NCI-H510A treated with DMSO at 0.1 percent for 48 hours (cell line): ENCODE measurements at places on chromosomes 2 and 18.

DNA sequence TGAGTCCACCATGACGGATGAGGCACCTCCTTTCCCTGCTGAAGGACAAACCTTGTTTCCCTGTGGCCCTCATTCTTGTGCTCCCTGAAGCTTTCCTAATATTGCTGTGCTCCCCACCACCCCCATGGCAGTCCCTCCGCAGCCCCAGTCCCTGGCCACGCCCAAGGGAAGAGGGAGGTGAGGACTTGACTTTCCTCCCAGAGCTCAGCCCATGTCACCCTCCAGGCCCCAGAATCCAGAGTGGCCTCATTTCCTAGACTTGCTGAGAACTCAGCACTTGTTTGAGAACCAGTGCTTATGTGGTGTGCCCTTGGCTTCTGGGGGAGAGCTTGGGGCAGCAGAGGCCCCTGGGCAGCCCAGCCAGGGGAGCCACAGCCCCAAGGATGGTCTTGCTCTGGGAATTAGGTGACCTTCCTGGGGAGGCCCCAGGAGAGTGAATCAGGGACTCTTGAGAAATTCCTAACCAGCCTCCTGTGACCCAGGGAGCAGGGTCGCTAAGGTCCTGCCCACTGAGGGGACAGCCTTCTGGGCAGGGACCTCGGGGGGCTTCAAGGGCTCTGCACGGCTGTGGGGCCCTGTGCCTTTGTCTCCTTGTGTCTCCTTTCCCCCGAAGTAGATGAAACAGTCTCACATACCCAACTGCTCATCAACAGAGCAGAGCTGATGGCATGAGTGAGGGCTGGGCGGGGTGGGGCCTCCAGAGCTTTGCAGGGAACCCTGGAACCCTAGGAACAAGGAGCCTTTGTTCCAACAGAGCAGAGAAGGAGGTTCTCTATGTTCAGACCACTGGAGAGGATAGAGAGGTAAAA lies 27.9 kb downstream of the PSD4 start:
- no peak for DNase-seq

- DNase-seq, result no peak
Measured at GRCh38 chr2:81363800-81364199, 1059.2 kb upstream of the LRRTM1 start.

- no peak for DNase-seq
Measured at GRCh38 chr2:42042631-42043355, 5.0 kb upstream of the PKDCC start.

GRCh38 chr18:63078471-63078870 lies 241.1 kb downstream of the BCL2 start:
- no peak for DNase-seq

GRCh38 chr2:210818473-210818872 lies 262.1 kb downstream of the CPS1 start:
- no peak for DNase-seq

DNA sequence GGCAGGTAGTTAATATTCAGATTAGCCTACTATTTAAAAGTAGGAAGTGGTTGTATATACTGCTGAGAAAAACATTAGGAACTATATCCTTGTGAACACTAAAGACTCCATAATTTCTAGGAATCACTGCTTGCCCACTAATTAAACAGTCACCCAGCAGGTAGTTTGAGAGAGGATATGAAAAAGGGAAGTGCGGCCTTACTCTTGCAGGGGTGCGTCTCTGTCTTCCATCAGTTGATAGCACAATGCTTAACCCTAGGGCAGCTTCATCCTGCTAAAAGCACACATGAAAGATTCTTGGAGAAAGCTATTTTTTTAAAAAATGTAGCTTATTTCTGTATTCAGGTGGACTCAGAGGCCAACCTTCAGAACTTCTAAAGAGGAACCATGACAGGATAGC lies 53.1 kb upstream of the ATP5MC3 start:
- no peak for DNase-seq

DNA sequence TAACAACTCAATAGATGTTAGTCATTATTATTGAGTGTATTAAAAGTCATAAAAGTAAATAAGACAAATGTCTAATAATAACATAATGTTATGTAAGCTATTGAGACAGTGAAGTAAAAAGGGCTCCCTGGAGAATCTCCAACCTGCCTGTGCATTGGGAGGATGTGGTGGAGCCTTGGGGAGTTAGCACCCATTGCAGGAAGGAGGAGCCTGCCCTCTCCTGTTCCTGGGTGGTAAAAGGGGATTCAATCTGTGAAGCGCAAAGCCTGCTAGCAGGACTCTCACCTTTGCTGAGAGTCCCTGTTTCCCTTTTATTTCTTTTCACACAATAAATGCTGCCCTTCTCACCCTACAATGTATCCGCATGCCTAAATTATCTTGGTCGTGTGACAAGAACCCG lies 206.1 kb downstream of the RAB3GAP1 start:
- DNase-seq, result no peak

DNA sequence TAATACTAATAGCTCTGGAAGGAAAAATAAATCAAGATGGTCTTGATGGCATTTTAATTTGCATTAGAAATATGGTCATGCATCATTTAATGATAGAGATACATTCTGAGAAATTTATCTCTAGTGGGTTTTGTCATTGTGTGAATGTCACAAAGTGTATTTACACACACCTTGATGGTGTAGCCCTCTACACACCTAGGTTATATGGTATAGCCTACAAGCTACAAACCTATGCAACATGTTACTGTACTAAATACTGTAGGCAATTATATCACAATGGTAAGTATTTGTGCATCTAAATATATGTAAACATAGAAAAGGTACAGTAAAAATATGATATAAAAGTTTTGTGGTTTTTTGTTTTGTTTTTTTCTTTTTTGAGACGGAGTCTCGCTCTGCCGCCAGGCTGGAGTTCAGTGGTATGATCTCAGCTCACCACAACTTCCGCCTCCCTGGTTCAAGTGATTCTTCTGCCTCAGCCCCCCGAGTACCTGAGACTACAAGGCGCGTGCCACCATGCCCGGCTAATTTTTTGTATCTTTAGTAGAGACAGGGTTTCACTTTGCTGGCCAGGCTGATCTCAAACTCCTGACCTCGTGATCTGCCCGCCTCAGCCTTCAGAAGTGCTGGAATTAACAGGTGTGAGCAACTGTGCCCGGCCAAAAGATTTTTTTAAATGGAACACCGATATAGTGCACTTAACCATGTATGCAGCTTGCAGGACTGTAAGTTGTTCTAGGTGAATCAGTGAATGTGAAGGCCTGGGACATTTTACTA lies 83.7 kb upstream of the UBXN4 start:
- DNase-seq, result no peak

GRCh38 chr2:187118331-187119099 lies 269.5 kb upstream of the ZSWIM2 start:
- DNase-seq, result no peak

DNA sequence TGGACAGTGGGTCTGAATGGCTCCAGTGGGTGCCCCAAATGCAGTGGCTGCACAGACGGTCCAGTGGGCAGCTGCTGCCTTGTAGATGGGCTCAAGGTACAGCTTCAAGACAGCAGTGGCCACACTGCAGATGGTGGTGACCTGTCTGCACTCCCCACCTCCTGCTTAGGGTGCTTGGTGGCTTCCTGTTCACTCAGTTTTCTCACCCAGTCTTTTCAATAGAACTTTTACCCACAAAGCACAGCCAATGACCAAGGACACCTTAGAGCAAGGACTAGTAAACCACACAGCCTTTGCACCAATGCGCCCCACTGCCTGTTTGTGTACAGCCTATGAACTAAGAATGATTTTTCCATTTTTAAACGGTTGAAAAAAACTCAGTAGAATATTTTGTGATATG lies 34.9 kb downstream of the MEX3C start:
- no peak for DNase-seq

DNA sequence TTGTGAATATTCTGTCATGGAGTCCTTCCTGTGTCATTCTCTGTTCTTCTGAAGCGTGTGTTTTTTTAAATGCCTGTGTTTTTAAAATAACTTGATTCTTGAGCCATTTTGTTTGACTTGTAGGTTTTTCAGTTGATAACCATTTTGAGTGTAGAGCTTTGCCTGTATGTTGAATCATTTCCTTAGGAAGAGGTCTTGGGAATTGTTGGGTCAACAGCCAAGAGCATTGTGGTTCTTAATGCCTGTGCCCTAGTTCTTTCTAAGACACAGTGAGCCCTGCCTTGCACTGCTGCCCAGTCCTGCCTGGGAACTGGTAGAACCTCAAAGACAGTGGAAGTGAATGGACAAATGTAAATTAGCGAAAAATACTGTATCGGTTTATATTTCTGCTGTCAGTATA lies 25.9 kb downstream of the RAB12 start:
- no peak for DNase-seq

DNA sequence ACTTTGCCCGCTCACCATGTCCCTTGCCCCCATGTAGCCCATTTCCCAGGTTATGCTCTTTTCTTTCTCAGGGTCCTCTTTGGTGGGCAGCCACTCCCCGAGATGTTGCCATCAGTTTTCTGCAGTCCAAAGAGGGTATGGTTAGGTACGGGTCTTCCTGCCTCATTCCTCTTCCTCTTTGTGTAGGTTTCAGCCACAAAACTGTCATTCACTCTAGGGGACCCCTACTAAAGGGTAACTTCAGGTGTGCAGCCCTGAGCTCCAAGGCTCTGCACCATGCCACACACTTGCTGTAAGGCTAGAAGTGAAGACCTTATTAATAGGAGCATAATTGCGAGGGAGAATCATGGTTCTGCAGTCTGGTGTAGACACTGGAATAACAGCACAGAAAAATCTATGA lies 99.8 kb upstream of the ZNF397 start:
- no peak for DNase-seq

GRCh38 chr2:8368463-8368862 lies 313.4 kb upstream of the ID2 start:
- DNase-seq, result no peak

- DNase-seq, result no peak
Measured at GRCh38 chr2:119494163-119494790, 30.0 kb downstream of the SCTR start.

- no peak for DNase-seq
Measured at GRCh38 chr18:54812885-54813284, 15.4 kb upstream of the RAB27B start.

DNA sequence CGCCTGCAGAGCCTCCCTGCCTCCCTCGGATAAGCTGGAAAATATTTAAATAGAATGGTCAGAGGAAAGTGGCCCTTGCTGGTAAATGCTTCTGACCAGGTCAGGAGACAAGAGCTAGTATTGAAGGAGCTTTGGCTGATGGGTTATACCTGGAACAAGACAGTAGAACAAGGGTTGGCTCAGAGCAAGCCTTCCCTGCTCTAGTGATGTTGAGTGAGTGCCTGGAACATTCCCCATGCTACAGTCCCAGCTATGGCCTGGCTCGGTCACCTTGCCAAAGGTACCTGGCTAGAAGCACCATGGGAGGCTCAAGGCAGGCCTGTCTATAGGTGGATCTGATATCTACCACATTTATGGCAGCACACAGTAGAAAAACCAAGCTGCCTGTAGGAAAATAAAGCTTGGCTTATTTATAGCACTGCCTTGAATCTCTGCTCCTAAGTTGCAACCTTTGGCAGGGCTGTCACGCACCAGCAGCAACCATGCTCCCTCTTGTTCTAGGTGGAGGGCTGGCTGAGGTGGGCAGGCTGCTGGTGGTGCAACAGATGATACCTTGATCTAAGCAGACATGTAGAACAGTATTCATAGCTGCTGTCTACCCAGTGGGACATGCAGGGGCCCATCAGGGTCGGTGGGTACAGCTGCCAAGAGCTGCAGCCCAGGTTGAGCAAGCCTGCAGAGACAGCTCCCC lies 66.7 kb upstream of the BCL2L11 start:
- DNase-seq, result no peak

- no peak for DNase-seq
Measured at GRCh38 chr2:100820523-100821254, 750 bp downstream of the NPAS2 start.

- DNase-seq, result no peak
Measured at GRCh38 chr2:95272781-95273180, 1.5 kb upstream of the PROM2 start.

DNA sequence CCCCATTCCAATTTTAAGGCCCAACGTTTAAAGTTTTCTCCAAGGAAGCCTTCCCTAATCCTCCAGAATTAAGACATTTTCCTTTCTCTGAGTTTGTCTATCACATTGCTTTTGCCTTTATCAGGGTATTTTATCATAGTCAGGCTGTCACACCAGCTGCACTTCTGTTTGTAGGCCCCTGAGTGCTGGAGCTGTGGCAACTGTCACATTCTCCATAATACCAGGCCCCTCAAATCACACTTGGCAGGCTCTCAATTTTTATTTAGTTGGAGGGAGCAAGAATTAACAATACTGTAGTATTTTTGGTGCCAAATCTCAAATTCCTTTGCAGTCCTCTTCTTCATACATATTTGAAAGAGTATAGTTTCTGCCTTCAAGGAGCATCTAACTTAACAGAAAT lies 122.2 kb downstream of the FSHR start:
- no peak for DNase-seq

DNA sequence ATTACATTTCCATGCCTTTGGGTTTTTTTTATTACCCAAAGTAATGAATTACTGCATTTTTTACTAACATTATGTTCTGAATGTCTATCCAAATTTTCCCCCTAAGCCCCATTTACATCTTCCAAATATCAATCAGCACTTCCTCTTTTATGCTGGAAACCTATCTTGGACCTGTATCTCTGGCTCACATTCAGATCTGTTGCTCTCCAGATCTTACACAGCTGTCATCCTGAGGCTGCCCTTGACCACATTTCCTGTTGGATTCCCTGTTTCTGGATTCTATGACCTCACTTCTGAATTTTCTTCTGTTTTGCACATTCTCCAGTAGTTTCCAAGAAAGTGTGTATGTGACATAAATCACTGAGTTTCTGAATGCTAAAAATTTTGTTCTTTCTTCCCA lies 146.7 kb downstream of the PDE1A start:
- no peak for DNase-seq

GRCh38 chr2:43490252-43490786 lies 105.5 kb downstream of the THADA start:
- DNase-seq, result no peak

DNA sequence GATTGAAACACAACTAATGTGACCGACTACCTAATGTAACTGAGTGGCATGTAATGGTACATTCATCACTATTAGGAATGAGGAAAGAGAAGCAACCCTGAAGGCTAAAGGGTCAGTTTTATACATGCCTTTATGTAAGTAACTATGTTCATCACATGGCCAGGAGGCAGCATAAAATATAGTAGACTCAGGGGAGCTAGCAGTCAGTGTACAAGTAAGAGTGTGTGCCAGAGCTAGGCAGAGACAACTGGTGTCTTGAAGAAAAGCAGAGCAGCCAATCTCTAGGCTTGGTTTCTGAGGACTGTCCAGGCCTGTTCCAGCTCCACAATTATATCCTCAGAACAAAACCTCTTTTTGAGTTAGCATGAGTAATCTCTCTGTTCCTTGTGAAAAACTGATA lies 18.1 kb downstream of the SMAD2 start:
- DNase-seq, result no peak

DNA sequence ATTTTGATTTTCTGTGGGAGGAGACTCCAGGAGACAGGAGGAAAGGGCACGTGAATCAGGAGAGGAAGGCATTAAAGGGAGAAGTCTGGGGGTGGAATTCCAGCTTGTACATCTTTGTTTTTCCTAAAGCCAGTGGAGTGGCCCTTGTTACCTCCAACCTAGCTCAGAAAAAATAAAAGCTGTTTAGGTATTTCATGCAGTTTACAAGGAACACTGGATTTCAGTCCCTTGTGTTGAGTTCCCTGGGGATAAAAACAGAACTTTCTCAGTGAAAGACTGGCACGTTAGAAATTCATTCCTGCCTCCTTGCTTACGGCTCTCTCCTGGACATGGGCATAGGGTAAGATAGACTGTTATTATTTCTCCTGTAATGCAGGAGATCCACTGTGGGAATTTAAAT lies 170.2 kb downstream of the ZEB2 start:
- no peak for DNase-seq
